ENCODE measurements at places on chromosomes 6 and 20.

DNA sequence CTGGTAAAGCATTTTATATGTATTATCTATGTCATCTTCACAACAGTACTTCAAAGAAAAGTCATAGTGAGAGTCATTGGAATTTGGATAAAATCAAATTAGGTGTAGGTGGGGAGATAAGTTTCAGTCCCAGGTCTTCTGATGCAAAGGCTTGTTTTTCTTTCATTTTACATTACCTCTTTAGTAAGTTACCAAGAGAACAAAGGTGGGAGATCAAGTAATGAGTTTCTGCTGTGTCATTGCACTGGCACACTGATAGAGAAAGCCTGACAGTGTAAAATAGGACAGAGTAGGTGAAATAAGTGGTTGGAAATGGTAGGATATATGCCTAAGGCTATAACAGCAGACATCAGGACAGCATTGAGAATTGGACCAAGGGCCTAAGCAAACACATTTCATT lies 250.4 kb downstream of the NKAIN2 start:
- DNase-seq = no peak

GRCh38 chr6:124753562-124754105 lies 208.6 kb upstream of the RNF217 start:
- DNase-seq = no peak

DNA sequence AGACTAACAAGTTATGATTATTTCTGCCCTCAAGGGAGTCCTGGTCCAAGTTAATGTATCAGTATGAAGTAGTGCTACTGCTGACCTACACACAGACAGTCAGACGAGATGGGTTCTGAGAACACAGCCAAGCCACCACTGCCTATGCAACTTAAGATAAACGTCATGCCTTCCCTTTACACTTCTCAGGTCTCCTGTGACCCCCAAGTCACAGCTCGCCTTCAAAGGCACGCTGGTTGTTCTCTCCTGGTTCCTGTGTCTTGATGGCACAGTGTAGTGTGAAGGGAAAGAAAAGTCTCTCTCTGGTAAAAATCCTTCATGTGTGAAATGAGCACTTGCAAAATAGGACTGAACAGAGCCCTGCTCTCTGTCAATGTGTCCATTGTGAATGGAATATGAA lies 377.8 kb downstream of the ADGRB3 start:
- DNase-seq = no peak

DNA sequence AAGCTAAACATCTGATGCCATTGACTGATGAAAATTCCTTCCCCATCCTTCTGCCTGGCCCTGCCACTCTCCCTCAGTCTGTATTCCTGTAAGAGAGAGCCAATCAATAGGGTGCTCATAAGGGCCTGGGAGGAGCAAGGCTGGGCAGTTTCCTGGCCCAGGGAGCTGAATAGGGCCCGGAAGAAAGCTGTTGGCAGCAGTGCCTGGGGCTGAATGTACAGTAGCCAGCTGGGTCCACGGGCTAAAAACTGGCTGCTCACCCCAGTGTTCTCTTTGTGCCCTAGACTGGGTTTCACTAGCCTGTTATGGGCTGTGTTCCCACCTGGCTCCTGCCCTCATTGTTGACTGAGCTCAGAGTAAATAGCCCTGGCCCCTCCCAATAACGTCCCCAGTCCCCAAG lies 1.7 kb upstream of the WFDC2 start:
- DNase-seq = no peak

DNA sequence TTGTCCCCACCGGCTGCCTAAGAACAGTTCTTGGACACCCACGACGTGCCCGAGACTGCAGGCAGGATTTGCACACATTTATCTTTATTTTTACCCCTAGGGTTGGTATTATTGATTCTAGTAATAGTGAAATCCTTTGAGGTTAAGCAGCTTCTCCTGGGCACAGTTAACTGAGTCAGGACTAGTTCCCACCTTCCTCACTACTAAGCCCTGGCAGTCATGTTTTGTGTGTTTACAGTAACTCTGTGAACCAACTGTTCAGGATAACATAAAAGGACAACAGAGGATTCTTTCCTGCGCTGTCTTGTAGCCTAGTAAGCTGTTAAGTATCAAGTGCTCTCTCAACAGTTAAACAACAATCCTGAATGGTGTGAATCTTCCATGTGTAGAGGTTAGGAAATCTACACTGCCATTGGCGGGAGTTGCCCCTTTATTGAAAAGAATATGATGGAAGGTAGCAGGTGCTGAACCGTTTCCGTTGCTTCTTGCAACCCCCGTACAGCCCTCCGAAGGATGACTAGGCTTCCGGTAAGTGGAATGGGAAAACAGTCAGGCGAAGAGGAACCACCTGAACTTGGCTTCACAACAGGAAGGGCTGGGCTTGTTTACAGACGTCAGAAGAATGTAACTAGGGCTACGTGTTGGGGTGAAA lies 979 bp upstream of the SOD2 start:
- no peak for DNase-seq

DNA sequence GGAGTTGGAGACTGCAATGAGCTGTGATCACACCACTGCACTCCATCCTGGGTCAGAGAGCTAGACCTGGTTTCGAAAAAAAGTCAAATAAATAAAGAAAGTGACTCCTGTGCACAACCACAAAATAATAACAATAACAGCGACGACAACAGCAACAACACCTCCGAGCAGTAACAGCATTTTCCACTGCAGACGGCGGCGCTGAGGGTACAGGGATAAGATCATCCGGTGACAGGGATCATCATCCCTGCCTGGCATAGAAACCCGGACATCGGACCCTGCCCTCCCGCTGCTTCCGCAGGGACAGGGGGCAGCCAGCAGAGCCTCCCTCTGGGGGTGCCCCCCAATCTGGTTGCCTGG lies 11.5 kb downstream of the SRXN1 start:
- no peak for DNase-seq

- DNase-seq = no peak
Measured at GRCh38 chr20:61664556-61665320, 400.9 kb downstream of the TAF4 start.

DNA sequence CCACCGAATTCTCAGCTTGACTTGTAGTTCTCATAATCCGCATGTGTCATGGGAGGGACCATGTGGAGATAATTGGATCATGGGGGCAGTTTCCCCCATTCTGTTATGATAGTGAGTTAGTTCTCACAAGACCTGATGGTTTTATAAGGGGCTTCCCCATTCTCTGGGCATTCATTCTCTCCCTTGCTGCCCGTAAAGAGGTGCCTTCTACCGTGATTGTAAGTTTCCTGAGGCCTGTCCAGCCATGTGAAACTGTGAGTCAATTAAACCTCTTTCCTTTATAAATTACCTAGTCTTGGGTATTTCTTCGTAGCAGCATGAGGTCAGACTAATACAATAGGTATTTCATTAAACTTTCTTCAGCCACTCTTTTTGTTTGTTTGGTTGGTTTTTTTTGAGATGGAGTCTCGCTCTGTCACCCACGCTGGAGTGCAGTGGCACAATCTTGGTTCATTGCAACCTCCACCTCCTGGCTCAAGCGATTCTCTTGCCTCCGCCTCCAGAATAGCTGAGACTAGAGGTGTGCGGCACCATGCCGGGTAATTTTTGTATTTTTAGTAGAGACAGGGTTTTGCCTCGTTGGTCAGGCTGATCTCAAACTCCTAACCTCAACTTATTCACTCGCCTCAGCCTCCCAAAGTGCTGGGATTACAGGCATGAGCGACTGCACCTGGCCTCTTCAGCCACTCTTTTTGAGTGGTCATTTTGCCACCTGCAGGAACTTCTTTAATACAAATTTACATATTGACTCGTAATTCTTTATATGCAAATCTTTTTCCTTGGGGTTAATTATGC lies 36.3 kb downstream of the GSTA2 start:
- no peak for DNase-seq

DNA sequence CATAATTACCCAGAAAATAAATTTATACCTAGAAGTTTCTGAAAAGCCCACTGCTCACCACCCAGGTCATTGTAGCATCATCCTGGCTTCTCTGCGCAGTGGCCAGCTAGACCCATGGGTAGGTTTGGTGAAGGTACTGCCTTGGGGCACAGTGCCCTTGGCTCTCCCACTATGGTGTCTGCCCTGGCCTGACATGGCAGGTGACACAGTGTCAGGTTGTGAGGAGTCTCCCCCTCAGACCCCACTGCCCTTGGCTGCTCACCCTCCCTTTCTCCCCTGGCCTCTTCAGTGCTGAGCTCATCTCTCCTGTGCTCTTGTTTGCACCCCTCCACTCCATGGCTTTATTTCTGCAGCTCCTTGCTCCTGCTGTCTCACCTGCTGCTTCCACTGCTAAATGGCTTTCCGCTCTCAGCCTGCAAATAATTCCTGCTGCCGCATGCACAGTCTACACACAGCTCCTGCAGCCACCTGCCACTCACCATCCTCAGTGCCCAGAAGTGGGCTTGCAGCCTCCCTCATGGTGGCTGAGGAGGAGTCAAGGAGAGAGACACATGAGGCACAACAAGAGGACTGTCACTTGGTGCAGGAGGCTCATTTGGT lies 313.4 kb upstream of the MOCS1 start:
- no peak for DNase-seq

DNA sequence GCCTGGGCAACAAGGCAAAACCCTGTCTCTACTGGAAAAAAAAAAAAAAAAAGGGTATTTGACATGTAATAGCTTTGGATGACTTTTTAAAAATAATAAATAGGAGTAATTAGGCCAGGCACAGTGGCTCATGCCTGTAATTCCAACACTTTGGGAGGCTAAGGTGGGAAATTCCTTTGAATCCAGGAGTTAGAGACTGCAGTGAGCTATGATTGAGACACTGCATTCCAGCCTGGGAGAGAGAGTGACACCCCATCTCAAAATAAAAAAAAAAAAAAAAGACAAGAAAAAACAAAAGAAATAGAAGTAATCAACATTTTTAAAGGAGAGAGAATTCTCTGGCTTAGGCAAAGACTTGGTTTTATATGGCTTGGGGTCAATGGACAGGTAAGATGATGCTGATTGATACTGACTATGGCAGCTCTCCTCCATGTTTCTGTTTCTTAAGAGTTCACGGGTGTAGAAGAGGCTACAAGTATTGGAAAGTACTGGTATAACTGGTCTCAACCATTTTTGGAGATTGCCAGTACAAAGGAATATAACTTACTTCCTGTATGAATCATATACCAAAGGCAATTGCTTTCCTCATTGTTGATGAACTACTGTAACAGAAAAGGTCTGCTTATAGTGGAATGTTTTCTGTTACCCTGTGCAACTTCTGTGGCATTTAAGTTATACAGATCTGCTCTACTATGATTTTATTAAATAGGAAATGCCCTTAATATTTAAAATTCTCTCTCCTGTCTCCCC lies 10.1 kb downstream of the MAP3K5 start:
- no peak for DNase-seq

DNA sequence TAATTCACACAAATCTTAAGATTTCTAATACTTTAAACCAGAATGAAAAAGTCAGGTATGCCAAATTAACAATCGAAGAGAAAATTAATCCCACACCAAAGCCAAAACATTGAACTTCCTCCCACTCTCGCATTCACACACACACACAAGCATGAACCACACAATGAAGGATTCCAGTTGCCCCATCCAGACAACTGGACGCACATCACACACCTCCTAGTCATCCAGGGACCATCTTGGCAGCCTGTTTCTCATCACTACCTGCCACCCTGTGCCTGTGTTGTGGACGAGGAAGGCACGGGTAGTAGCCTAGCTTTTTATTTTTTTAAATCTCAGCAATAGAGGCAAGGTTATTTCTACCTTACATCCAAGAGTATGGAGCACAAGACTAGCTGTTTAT lies 15.2 kb downstream of the B4GALT5 start:
- DNase-seq = no peak

DNA sequence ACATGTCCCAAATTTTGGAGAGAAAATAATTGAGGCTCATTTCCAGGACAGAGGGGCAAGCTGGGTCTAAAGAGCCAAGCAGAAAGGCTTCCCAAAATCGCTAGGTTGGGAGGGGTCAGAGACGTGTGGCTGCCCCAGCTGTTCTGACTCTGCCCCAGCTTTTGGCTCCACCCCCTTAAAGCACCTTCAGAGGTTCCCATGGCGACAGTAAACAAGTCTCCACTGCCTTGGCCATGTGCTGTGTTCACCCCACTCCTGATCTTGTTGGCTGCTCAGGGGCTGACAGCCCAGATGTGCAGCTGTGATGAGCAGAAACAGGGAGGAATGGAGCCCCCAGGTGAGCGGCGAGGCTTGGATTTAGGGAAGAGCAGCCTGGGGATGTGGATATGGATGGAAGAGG lies 72.8 kb upstream of the SPTLC3 start:
- DNase-seq = no peak

DNA sequence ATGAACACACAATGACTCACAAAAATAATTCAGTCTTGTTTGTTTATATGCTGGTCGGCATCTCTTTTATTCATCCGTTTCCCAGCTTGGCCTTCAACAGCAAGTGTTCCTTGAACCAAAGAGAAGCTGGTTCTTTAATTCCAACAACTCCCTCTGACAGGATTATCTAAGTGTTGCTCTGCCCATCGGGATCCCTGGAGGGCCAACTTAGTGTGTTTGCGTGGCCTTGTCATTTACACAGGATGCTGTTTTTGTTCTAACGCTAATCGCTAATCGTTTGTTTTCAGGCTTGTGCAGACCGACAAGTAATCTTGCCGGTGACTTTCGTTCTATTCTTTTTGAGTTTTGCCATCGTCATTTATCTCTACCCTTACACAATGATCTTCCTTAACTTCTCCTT lies 267.4 kb upstream of the EXOC2 start:
- DNase-seq = no peak

DNA sequence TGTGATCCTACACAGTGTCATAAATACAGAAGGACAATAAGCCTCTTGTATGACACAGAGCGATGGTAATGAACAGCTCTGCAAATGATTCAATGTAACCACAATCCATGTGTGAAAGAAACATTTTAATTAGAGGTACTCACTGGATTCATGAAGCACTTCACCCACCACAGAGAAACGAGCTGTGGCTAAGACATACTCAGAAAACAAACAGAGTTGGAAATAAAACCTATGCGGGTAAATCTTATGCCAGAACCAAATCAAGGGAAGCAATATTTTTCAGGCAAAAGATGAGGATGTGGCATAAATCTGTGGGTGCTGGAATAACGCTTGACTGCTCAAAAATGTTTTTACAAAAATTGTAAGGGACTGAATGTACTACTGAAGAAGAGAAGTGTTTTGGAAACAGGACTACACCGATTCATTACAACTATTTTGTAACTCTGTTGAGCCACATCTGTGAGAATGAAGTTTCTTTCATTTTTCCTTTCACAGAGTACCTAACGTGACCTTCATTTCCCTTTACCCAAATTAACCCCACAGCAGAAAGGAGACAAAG lies 112.1 kb downstream of the WDR27 start:
- DNase-seq = no peak

- no peak for DNase-seq
Measured at GRCh38 chr20:63073738-63074065, 66.9 kb upstream of the BHLHE23 start.

DNA sequence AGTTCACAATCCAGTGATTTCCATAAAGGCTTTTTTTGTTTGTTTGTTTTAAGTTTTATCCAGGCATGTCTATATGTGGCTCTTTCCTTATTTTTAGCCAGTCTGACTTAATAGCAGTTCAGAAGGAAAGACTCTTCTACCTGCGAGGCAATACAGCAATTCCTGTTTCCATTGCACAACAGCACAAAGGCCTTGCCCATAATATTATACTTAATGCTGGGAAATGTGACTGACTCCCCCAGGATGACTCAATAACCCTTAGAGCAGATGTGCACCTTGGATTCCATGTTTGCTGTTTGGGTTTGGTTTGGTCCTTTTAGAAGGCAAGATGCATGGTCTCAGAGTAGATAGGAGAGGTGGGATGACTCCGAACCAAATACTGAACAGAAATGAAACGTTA lies 184.1 kb downstream of the MTFR2 start:
- DNase-seq = no peak
